ENCODE measurements at places on chromosomes 1 and 21. TPM values are rescaled to one million over a fixed set of nuclear protein-coding genes. Genes with fewer than 3 reads are reported as not detected.

The TNFRSF9 gene
- total RNA-seq, result 3.4 TPM

The CELA3A gene
- total RNA-seq, result not detected

The IL22RA1 gene
- total RNA-seq, result not detected

The CLDN17 gene
- total RNA-seq, result not detected

The S100A3 gene
- 12.8 TPM for total RNA-seq

The THEM5 gene
- not detected for total RNA-seq

The ATP1A2 gene
- total RNA-seq, result 3.5 TPM

The IVL gene
- total RNA-seq, result 0.16 TPM

The MFN2 gene
- total RNA-seq, result 74.0 TPM

- H3K4me1 ChIP-seq, result peaks cover 11% of the 10 kb centered on the region
- no peak for DNase-seq
- no peaks in the 10 kb centered on the region for H3K36me3 ChIP-seq
- H3K27ac ChIP-seq, result no peak overlapping the region
- no peaks in the 10 kb centered on the region for H3K27me3 ChIP-seq
- no peak overlapping the region for H3K4me3 ChIP-seq
Measured at GRCh38 chr1:15344800-15345704, 64.6 kb upstream of the EFHD2 start.

- H3K4me3 ChIP-seq, result no peak overlapping the region
- DNase-seq, result no peak
- peaks cover 22% of the 10 kb centered on the region for H3K4me1 ChIP-seq
- H3K27ac ChIP-seq, result peak overlapping the region; percentile 40
- H3K36me3 ChIP-seq, result no peaks in the 10 kb centered on the region
Measured at GRCh38 chr1:199854686-199855321, 172.7 kb upstream of the NR5A2 start.

DNA sequence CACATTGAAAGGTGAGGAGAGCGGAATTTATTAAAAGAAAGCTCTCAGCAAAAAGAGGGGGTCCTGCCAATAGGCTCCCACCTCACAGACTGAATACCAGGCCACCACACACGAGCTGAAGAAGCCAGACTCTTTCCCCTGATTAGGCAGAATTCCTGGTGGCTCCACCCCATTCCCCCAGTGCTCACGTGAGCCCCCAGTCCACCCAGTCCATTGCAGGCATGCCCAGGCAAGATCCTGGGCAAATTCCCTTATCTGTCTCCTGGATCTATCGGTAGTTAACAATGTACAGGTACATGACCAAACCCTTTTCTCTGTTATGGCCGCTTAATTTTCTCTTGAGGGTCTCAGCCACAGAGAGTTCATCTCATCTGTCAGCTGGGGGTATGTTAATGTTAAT, 54.6 kb upstream of the BTG3 start:
- no peaks in the 10 kb centered on the region for H3K27me3 ChIP-seq
- DNase-seq, result no peak
- no peak overlapping the region for H3K4me3 ChIP-seq
- H3K4me1 ChIP-seq, result no peaks in the 10 kb centered on the region
- H3K36me3 ChIP-seq, result no peaks in the 10 kb centered on the region
- H3K27ac ChIP-seq, result no peak overlapping the region

GRCh38 chr1:84861516-84861915, 31.5 kb downstream of the LPAR3 start:
- no peaks in the 10 kb centered on the region for H3K4me1 ChIP-seq
- no peak overlapping the region for H3K27ac ChIP-seq

- H3K27ac ChIP-seq, result no peak overlapping the region
- H3K4me3 ChIP-seq, result no peak overlapping the region
- H3K27me3 ChIP-seq, result peaks cover 2% of the 10 kb centered on the region
Measured at GRCh38 chr1:227910511-227911153, 37.1 kb downstream of the WNT9A start.

GRCh38 chr21:41741253-41742072, 25.4 kb downstream of the RIPK4 start:
- H3K4me3 ChIP-seq, result no peak overlapping the region
- no peaks in the 10 kb centered on the region for H3K27me3 ChIP-seq
- no peaks in the 10 kb centered on the region for H3K4me1 ChIP-seq
- H3K27ac ChIP-seq, result no peak overlapping the region
